ENCODE measurements at places on chromosomes 13 and 19.
A peak's percentile ranks its signal among the peaks of the same experiment; 100 is the strongest.

DNA sequence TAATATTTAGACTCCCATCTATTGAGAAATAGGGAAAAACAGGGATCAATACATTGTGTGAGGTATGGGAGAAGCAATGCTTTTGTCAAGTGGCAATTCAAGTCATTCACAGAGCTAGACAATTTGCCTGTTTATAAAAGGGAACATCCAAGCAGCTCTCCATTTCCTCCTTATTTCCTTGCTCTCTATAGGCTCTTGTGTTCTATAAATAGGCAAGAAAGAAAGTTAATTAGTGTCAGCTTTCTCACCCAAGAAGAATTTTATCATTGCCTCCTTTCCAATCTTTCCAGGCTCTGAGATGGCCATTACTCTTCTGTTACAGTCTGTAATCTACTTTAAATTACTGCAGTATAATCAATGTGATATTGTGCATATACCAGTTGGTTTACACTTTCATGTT, 199.9 kb downstream of the LHFPL6 start:
- DNase-seq, result no peak

GRCh38 chr19:589693-590395, at the start of gene HCN2:
TSS of gene HCN2 (plus strand) at chr19:589881. CDS start at chr19:589946, 65 bp downstream.
- no peak for DNase-seq

GRCh38 chr13:94415500-94416237, 63.8 kb downstream of the DCT start:
- no peak for DNase-seq

DNA sequence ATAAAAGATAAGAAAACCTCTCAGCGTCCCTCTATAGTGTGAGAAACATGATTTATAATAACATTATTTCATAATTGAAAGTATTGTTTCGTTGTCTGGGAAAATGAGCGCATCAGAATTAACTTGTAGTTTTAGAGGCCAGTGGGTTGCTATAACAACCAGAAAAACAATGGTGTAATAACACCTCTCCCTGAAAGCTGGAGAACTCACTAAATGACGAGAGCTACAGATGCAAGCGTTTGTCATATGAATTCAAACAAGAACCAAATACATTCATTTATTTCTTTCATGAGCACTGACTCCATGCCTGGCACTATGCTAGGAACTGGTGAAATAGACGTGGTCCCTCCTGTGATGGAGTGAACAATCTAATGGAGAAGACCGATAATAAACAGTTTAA, 16.3 kb downstream of the KBTBD7 start:
- DNase-seq, result no peak

DNA sequence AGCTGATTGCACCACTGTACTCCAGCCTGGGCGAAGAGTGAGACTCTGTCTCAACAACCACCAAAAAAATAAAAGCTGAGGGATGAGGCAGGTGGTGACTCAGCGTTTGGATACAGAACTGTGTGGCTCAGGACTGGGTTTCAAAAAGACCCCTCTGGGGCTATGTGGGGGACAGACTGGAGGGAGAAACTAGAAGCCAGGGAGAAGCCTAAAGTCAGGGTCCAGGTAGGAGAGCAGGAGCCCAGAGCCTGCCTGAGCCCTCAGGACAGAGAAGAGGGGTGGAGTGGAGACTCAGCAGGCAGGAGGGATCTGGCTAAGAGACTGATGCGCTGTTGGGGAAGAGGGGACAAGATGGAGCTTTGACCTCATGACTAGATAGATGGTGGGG, 1.8 kb upstream of the CD37 start:
- no peak for DNase-seq

DNA sequence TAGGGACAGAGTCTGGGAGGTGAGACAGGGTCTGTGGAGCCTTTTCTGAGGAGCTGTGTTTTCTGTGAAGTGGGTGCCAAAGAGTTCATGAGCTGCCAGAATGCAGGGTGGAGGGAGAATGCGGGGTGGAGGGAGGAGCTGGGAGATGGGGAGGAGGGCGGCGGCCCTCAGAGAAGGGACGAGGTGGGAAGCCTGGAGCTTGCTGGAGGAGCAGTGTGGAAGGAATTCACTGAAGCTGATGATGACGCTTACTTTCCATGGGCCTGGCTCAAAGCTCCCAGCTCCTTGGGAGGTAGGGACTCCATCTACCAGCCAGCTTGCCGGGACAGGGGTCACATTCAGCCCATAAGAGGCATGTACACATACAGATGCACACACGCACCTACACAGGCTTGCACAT, 62.5 kb downstream of the MCF2L start:
- DNase-seq, result no peak

- DNase-seq, result no peak
These were observed at the start of gene KCNK6 for GRCh38 chr19:38319421-38320258. TSS of gene KCNK6 (plus strand) at chr19:38319845. CDS start at chr19:38319951, 106 bp downstream.

- DNase-seq, result peak; percentile 93
These were observed 10.0 kb upstream of the CABP5 start for GRCh38 chr19:48053856-48054255.

DNA sequence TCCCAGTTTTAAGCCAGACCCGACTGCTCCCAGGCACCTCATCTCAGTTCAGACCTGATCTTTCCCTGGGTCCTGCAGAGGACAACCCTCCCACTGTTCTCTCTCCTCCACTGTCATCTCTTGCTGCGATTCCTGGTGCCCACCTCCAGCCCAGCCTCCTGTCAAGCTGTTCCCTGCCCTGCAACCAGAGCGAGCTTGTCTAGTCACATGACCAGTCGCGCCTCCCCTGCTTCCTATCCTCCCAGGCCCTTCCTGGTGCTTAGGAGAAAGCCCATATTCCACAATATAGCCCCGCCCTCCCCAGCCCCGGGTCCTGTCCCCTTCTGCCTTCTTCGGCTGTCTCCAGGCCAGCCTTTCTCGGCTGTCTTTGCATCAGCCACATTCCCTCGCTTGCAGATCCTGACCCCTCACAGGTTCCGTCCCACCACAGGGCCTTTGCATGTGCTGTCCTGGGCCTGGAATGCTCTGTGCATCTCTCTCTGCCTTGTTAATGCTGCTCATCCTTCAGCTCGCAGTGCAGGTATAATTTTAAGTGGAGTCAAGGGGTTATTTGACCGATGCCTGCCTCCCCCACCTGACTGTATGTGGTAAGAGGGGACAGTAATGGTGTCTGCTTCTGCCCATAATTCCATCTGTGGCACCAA, 88.8 kb downstream of the IER2 start:
- DNase-seq, result no peak

DNA sequence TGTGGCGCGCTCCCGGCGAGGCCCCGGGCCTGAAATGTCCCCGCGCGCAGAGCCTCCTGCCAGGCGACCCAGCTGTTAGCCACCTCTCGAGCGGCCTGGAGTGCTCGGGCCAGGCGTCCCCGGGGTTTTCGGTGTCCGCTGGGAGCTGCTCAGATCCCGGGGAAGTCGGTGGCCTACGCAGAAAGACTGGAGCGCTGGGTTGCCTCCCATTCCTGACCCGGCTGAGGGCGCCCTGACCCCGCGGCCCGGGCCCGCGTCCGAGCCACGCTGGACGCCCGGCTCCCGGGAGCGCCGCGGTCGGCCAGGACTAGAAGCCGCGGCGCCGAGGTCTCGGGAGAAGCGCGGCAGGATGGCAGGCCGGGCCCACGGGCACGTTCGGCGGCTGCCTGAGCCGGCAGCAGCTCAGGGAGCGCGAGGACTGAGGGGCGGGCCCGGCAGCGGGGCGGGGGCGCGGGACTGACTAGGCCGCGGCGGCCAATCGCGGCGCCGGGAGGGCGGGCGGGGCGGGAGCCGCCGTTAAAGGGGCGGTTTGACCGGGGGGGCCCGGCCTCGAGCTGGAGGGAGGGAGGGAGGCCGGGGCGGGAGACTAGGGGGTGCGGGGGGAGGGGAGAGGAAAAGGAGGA, 1.3 kb upstream of the ZIC2 start:
- no peak for DNase-seq

DNA sequence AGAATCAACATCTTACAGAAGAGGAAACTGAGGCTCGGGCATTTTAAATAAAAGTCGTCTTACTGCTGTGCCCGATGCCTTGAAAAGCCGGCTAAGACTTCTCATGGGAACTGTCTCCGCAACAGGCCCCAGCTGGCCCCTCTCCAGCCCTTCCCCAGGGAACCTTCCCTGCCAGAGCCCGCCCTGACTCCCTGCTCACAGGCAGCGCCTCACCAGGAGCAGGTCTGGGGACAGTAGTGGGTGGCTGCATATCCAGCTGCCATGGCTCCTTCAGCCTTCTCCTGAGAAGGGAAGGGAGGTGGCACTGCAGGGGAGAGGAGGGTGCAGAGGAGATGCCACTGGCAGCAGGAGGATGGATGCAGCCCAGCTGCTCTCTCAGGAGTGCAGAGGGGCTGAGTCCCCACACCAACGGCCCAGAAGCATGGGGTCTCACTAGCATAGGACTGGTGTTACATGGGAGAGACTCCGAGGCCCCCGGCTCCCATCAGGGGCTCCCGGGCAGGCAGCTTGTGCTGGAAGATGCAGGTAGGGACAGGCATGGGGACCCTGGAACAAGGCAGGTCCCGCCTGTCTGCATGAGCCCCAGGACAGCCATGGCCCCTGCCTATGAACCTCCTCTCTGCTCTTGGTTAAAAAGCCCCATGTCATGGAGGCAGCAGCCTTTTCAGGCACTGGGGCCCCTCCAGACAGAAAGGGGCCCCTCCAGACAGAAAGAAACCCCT, 216.4 kb upstream of the SGCG start:
- no peak for DNase-seq

DNA sequence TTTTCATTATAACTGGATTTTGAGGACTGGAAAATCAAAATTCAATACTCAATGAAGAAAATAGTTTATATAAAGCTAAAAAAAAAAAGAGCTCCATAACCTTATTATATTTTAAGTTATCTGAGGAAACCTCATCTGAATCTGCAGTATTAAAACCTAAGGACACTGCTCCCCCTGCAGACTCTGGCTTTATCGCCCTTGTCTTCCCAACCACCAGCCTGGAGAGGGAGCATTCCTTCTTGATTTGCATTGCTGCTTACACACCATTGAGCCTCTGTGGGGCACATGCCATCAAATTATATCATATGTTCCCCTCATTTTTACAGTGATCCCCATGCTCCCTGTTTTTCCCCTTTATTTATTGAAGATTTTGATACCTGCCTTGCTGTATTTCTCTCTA, 871.4 kb upstream of the GPC6 start:
- no peak for DNase-seq

GRCh38 chr13:112702986-112703379, 13.1 kb downstream of the ATP11A start:
- no peak for DNase-seq

GRCh38 chr19:57887195-57887941, 1.5 kb downstream of the ZNF814 start:
- no peak for DNase-seq

GRCh38 chr19:46917002-46917401, 56.2 kb downstream of the ARHGAP35 start:
- no peak for DNase-seq

DNA sequence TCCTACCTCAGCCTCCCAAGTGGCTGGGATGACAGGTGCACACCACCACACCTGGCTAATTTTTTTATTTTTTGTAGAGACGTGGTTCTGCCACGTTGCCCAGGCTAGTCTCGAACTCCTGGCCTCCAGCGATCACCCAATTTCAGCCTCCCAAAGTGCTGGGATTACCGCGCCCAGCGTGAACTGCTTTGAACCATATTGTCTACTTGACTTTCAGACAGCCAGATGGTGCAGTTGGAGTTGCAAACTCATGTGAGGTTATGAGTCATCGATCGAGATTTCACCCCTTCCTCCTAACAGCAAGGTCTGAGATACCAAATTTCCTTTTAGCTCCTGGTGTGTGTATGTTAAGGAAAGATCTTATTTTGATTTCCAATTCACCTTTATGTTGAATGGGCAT, 2.7 kb downstream of the SLC27A1 start:
- peak; percentile 46 for DNase-seq

GRCh38 chr13:44050450-44051063, 170.9 kb downstream of the LACC1 start:
- DNase-seq, result no peak

DNA sequence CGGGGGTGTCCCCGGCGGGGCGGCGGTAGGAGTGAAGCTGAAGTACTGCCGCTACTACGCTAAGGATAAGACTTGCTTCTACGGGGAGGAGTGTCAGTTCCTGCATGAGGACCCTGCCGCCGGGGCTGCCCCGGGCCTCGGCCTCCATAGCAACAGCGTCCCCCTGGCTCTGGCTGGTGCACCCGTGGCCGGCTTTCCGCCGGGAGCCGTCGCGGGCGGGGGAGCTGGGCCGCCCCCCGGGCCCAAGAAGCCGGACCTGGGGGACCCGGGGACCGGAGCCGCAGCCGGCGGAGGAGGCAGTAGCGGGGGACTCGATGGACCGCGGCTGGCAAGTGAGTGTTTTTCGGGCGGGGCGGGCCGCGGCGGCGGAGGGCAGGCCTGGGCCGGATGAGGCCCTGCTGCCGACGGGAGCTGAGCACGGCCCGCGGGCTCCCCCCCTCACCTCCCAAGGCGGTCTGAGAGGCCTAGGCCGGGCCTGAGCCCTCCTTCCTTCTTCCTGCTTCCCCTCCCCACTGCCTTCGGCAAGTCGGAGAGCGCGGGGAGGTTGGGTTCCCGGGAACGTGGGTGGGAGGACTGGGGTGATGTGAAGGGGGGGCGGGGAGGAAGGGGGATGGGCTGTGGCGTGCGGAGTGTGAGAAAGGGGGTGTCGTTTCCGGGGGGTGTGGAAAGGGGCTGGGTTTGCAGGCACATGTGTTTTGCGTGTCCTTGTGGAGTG, 568 bp downstream of the PAN3 start:
- peak; percentile 68 for DNase-seq

GRCh38 chr19:40331052-40331451, 17.1 kb downstream of the C19orf47 start:
- peak; percentile 46 for DNase-seq

DNA sequence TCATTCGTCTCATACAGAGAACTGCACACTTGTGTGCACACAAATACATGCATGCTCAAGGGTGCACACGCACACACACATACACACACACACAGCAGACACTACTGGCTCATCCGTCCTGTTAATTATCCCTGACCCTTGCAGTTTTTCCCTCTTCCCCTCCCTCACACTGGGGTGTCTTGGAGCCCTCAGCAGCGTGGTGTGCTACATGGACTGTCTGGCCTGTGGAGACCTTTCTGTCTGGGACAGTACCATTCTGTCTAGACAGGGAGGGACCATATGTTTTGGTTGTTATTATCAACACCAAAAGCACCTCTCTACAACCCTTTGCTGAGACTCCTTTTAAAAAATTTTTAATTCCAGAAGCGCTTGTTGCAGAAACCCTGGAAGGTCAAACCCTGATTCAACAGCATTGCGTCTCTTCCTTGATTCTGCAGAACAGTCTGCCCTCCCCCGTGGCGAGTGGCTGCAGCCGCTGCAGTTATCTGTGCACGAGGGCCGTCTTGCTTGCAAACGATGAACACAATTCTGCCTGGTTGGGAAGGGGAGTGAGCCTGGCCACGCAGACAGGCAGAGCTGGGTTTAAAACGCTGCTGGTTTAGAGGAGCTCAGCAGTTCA, 374.0 kb downstream of the IRS2 start:
- DNase-seq, result peak; percentile 23

DNA sequence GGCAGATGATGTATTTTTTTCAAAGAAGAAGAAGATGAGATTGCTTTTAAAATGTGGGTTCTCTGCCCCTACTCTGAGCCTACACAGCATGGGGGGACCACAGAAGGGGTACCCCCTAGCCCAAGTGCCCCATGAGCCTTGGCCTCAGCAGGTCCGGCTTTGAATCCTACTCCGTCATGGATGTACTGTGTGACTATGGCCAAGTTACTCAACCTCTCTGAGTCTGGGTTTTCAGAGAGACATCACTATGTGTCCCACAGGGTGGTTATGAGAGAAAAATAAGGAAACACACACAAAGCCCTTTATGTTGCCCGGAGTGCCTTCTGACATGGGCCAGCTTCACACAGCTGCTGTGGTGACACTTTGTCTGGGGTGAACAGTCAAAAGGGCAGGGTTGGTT, 92.0 kb downstream of the KCTD15 start:
- DNase-seq, result no peak

- no peak for DNase-seq
These were observed 418.9 kb downstream of the FGF14 start for GRCh38 chr13:101982903-101983302.
